Glomerular endothelial cell (primary cell): ENCODE measurements at places on chromosomes 5 and 9. TPM values are rescaled to one million over a fixed set of nuclear protein-coding genes. Genes with fewer than 3 reads are reported as not detected.

The TXNDC8 gene
- not detected in 2 replicates for total RNA-seq

DNA sequence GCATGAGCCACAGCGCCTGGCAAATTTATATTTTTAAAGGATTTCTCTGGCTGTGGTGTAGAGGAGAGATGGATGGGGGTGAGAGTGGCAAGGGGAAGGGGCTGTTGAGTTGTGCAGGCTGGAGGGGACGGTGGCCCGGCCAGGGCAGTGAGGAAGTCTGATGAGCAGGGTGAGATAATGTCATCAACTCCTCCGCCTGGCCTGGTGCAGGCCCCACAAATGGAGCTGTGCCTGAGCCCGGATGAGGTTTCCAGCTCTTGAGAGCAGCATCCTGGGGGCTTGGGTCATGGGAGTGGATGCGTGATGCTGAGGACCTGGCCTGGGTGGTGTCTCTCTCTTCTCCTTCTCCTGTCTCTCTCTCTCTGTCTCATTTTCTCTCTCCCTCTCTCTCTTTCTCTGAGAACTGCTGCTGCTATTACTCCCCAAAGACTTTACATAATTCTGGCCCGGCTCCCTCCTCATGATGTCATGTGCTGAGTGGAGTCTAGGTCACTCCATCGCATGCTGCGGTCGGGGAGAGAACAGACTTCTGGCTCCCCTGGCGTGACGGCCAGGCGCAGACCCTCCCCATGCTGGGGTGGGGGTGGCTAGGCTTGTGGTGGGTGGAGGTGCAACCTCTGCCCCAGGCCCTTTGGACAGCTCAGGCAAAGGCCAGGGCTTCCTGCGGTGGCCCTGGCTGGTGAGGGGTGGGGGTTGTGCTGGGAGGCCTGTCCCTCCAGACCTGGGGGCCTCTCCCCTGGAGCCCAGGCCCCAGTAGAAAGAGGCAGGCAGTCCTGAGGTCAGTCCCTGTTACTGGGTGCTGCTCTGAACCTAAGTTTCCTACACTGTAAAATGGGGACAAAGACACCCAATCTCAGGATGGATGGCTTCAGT, 26.4 kb downstream of the FGF18 start:
- DNase-seq: no peak

- no peak for DNase-seq
Observed at GRCh38 chr9:94860678-94861588, 134.4 kb downstream of the AOPEP start.

GRCh38 chr5:59257488-59258400, 635.8 kb downstream of the PDE4D start:
- no peak for DNase-seq

The PCDHGB2 gene
- total RNA-seq: 3.8 and 4.7 TPM in 2 replicates

- DNase-seq: no peak
Observed at GRCh38 chr9:77215874-77216273, 38.5 kb downstream of the VPS13A start.

DNA sequence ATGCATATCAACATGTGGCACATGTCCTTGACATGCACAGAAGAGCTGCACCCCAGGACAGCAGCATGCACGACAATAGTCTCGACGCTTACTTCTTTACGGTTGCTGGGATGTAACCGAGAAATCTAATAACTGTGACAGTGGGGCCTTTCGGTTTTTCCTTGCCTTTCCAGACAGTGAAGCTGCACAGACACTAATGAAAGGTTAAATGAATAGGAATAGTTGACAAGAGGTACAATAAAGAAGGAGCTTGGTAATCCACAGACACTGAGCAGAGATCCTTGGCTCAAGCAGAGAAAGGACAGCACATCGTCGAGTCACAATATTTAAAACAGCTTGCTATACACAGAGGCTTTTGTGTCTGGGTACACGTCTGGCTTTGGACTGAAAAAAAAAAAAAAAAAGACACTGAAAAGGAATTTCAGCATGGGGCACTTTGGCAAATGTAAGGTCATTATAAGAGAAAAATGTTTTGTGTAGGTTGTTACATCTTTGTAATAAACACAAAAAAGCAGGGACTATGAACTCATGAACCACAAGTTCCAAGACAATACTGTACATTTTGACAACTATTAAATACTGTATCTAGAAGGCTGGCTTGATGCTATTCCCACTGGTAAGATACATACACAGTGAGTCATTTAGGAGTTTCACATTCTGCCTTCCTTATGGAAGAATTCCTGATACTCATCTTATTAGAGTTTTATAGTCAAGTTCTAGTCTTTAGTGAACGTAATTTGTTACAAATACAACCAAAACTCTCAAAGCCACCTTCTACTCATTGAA, 5.6 kb downstream of the BNC2 start:
- no peak for DNase-seq

- DNase-seq: peak; percentile 54
Observed at GRCh38 chr9:134895908-134896833, 15.6 kb downstream of the FCN2 start.

- DNase-seq: no peak
Observed at GRCh38 chr9:123715258-123715657, 214.7 kb downstream of the DENND1A start.

DNA sequence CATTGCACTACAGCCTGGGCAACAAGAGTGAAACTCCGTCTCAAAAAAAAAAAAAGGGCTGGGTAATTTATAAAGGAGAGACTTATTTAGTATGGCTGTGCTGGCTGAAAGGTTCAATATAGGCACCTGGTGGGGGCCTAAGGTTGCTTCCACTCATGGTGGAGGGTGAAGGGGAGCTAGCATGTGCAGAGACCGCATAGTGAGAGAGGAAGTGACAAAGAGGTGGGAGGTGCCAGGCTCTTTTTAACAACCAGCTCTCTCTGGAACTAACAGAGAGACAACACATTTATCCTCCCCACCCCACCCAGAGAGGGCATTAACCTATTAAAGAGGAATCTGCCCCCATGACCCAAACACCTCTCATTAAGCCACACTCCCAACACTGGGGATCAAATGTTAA, 28.9 kb upstream of the SERINC5 start:
- DNase-seq: no peak

DNA sequence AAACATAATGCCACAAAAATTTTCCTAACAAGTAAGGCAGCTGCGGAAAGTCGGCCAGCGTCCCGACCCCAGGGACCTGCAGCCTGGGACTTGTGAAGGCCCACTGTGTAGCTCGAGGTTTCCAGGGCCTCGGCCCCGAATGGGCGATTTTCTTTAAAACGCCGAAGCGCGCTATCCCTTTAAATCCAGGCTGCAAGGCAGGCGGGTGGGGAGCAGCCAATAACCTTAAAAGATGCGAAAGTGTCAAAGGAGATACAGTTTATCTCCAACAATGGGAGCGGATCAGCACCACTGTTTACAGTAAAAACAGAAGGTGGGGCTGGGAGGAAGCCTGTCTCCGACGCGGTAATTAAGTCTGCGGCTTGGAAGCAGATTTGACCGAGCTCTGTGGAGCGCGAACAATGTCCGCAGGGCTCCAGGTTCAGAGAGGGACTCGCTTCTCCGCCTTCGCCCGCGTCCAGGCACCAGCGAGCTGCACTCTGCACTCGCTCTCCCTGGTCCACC, 1.7 kb upstream of the ZSWIM6 start:
- no peak for DNase-seq

- no peak for DNase-seq
Observed at GRCh38 chr9:113227436-113227835, 6.1 kb downstream of the SLC31A1 start.

DNA sequence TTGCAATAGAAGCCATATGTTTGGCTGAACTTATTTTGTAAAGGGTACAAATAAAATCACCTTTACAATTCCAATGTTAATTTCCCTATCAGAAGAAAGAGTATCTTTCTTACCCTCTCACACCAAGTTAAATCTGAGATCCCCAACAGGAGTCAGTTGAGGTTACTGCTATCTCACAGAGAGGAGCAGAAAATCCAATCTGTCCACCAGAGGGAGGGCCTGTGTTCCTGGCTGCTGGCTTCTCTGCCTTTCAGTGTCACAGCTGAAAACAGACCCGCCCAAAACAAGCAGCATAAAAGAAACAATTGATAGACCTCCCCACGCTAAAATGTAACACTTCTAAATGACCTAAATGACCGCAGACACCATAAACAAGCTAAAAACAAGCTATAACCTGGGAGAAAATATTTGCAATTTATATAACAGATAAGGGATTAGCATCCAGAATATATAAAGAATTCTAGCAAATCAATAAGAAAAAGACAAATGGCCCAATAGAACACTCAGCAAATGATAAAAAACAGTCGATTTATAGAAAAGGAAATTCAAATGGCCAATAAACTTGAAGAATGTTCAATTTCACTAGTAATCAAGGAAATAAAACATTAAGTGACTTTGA, 24.5 kb upstream of the MVB12B start:
- DNase-seq: peak; percentile 37

DNA sequence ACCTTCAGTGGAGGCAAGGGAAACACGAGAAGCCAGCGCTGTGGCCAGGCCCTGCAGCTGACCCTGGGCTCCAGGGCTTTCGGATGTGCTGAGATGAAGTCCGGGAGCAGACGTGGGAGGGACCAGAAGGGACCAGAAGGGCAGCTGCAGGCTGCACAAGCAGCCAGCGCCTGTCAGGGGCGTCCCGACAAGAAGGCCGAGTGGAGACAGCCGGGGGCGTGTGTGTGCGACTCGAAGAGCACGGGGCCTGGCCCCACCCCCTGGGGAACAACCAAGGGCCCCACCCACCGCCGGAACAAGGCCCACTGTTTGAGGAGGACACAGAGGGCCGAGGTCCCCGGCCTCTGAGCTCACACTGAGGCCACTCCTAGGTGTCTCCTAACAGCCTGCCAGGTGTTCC, 31.4 kb downstream of the SLC12A7 start:
- DNase-seq: no peak

- DNase-seq: no peak
Observed at GRCh38 chr5:35478856-35479682, 138.6 kb upstream of the SPEF2 start.

- no peak for DNase-seq
Observed at GRCh38 chr5:145227881-145228280, 607.3 kb downstream of the PRELID2 start.

The ST6GALNAC4 gene
- total RNA-seq: 59.7 and 80.3 TPM in 2 replicates

- DNase-seq: no peak
Observed at GRCh38 chr9:92971121-92971520, 23.8 kb downstream of the FGD3 start.

DNA sequence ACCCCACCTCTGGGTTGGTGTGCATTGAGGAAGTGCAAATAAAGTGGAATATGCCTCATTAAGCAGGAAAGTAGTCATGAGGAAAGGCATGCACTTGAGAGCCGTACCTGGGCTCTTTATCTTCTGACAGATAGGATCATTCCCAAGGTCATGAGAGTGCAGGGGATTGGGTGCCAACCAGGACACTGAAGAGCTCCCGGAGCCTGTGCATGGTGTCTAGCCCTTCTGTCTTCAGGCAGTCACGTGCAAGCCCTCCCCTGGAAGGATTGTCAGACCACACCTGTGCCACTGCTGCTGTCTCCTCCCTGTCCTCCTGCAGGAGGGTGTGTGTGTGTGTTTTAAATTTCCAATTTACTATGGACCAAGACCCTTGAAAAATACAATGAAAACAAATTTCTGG, 69.6 kb downstream of the PDE8B start:
- no peak for DNase-seq

DNA sequence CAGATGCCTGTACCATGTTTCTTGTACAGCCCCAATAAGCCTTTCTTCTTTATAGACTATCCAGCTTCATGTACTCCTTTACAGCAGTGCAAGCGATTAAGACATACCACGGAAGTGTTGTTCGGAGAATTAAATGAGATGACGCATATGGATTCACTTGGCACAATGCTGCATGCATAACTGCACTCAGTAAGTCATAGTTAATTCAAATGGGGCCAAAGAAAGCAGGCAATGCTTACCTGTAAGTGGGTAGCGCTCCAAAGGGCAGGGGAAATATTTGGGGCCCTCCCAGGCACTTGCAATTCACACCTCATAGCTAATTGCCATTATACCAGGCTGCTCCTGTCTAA, 7.7 kb upstream of the ADRA1B start:
- DNase-seq: no peak

The GABRG2 gene
- total RNA-seq: not detected in 2 replicates

- no peak for DNase-seq
Observed at GRCh38 chr5:82404382-82404945, 126.3 kb upstream of the RPS23 start.

The PFN3 gene
- total RNA-seq: not detected in 2 replicates

The HNRNPK gene
- total RNA-seq: 557 and 583 TPM in 2 replicates

DNA sequence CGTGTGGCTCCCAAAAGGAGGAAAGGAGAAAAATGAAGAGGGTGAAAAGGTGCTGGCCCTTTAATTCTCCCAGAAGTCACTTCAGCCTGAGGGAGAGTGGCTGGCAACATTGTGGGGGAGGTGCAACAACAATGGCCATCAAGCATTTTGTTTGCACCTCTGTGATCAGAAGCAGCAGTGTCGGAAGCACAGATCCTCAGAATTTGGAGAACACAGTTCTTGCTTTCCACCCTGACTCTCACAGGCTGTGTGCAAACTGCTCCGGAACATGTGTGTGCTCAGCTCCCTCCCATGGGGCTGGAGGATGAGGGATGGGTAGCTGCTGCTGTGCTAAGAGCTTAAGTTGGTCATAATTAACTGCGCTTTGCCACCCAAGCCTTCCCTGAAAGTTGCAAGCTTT, 127.1 kb downstream of the DPYSL3 start:
- DNase-seq: no peak

DNA sequence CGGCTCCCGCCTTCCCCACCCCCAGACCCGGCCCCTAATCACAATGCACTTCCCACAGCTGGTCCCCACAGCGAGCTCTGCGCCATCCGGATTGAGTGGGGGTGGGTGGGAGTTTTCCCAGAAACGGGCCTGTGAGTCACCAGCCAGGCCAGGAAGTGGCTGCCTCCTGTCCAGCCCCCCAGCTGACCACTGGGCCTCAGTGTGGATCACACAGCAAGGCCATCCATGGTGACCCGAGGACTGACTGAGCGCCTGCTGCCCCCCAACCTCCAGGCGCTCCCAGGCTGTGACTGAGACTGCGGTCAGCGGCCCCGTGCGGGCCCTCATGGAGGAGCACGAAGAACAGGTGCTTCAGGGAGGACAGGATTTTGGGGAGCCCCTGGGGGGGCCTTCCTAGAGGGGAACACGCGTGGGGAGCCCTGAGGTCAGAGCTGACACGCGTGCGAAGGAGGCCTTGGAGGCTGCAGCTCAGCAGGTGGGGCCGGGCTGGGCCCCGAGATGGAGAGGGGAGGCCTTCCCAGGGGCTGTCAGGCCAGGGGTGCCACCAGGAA, 48.3 kb upstream of the EGFL7 start:
- DNase-seq: peak; percentile 56

The SMC5 gene
- total RNA-seq: 11.9 and 23.6 TPM in 2 replicates

The PCDHB3 gene
- 0.23 and 0.58 TPM in 2 replicates for total RNA-seq

The LMNB1 gene
- 34.9 and 41.4 TPM in 2 replicates for total RNA-seq

The SPEF2 gene
- 0.82 and 1.1 TPM in 2 replicates for total RNA-seq
